ENCODE measurements at places on chromosomes 7 and 10.

- DNase-seq, result no peak
Observed at GRCh38 chr10:127570036-127570435, 20.9 kb downstream of the NPS start.

GRCh38 chr7:34430456-34430855 is 227.6 kb upstream of the NPSR1 start:
- DNase-seq, result no peak

- no peak for DNase-seq
Observed at GRCh38 chr10:29671228-29671780, 36.5 kb upstream of the SVIL start.

- no peak for DNase-seq
Observed at GRCh38 chr10:43201545-43202131, 63.4 kb downstream of the CSGALNACT2 start.

DNA sequence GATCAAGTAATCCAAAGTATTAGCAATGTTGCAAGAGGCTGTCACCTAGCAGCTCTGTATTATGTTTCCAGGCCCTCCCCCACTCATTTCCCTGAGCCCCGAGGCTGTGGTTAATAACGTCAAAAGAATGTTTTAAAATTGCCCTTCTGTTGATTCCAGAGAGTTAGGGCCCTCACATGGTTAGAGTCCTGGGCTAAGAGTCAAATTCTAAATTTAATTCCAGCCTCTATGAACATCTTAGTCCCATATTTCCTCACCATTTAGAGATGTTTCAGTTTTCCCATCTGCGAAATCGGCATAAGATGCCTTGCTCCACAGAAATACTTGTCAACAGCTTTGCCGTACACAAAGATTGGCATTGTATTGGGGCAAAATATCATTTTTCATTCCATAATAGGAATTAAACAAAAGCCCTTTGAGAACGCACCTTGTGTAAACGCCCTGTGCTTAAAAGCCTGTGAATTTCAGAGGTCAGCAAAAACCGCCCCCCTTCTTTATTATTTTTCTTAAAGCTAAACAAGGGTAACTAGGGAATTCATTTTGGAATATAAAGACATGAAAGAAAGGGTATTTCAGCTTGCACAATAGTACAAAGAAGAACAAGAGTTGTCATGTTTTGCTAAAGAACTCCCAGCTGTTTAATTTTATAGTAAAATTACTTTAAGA is 135.8 kb downstream of the ARID5B start:
- DNase-seq, result no peak

DNA sequence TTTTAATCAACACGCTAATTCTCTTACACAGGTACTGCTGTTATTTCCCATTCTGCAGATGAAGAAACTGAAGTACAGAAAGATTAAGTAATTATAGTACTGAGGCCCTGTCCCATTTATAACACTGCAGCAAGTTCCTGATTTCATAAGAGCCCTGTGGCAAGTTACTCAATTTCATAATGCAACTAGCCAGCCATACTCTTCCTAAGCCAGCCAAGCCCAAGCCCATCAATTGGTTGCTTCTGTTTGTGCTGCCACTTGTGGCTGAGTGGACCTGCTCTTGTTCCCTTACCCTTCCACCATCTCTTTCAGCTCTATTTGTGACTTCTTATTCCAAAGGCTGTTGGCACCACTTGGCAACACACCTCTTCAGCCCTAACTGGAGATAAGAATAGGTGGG is 19.7 kb upstream of the PRPF18 start:
- DNase-seq, result no peak
